MG63 (cell line): ENCODE measurements at places on chromosomes 1 and 21. TPM values are rescaled to one million over a fixed set of nuclear protein-coding genes. Genes with fewer than 3 reads are reported as not detected.

Gene OR2L13
- total RNA-seq: not detected in 2 replicates

Gene RAB3B
- 0.53 and 0.81 TPM in 2 replicates for total RNA-seq

Gene KLHDC7A
- total RNA-seq: 0.89 and 0.95 TPM in 2 replicates

Gene CPT2
- 7.5 and 14.4 TPM in 2 replicates for total RNA-seq

Gene LRRN2
- 1.6 and 3.4 TPM in 2 replicates for total RNA-seq

Gene LAMB3
- 1.5 and 4.7 TPM in 2 replicates for total RNA-seq

Gene HOOK1
- total RNA-seq: 0.30 and 0.49 TPM in 2 replicates
